ENCODE measurements at places on chromosomes 4 and X. TPM values are rescaled to one million over a fixed set of nuclear protein-coding genes. Genes with fewer than 3 reads are reported as not detected.

DNA sequence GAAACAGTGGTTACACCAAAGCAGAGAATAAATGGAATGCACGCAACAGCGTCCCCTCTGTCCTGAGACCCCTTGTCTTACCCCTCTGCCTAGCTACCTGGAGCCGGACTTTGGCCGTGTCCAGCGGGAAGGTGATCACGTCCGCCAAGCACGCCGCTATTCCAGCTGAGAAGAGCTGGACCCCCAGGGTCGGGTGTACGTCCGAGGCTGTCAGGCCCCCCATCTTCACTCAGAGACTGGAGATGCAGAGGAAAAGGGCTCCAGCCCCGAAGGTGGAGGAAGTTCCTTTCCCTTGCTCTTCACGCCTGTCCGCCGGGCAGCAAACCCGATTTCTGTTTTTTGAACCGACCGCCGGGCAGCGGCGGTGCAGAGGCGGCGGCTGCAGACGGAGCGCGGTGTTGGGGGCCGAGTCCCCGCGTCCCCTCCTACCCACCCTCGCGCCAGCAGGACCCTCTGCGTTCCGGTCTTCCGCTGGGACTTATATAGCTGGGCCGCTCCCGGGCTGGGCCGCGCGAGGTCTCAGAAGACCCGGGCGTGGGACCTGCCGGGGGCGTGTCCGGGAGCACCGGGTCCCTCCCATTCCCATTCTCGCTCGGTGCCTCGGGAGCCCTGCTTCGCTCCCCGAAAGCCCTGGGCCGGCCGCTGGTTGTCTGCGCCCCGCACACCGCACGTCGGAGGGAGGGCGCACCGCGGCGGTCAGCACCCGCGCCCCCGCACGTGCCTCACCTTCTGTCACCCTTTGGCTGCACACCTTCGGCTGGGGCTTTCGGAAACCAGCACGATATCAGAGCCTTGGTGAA is at the start of gene UCP1:
Gene UCP1 (minus strand): TSS at position 455 of the 800 bp plus-strand sequence. CDS start 232 bp downstream, at position 223.
- peak; percentile 37 for DNase-seq

GRCh38 chr4:33543941-33544450 is 2700.3 kb downstream of the ARAP2 start:
- no peak for DNase-seq

GRCh38 chr4:38943343-38943742 is 75.7 kb downstream of the FAM114A1 start:
- DNase-seq, result no peak

- peak; percentile 0 for DNase-seq
These were observed 179.1 kb upstream of the KLHL4 start for GRCh38 chrX:87338510-87338909.

DNA sequence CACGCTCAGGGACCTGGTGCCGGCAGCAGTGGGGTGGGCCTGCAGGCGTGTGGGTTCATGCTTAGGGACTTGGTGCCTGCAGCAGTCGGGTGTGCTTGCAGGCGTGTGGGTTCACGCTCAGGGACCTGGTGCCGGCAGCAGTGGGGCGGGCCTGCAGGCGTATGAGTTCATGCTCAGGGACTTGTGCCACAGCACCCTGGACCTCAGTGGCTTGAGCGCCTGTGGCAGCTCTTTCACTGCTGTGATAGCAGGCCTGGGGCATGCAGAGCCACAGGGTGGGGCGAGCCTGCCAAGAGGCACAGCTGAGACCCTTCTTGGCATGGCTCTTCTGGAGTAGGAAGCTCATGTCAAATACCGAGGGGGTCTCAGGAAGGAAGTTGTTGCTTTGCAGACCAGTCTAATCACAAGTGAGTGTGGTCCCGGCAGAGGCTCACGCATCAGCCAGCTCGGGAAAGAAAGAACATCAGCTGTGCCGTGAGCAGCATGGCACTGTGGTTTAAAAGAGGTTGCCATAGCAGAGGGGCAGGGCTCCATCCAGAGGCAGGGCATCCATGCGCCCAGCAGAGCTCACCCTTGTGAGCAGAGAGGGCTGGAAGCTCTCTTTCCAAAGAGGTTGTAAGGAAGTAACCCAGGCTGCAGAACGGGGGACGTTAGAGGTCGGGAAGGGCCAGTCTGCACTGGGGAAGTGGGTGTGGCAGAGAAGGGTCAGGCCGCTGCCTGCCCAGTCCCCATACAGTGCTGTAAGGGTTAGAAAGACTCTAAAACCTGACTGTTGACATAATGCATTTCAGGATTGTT is 21.1 kb downstream of the PIGG start:
- DNase-seq, result no peak

The HPGDS gene
- not detected for total RNA-seq

DNA sequence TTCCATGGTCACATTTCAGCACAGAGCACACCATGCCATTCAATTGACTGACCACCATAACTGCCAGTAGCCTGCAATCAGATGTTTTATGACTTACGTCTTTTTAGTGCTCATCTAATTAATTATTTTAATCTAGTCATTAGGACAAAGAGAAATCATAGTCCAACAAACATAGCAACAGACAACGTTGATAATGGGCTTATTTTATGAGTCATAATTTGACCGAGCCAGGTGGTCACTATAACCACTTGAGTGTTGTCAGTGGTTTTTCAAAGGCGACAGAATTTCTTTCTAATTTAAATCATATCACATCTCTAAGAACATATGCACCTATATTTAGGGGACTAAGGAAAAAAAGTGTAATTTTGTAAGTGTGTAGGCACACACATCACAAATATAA is 1.9 kb downstream of the SEC24D start:
- no peak for DNase-seq

DNA sequence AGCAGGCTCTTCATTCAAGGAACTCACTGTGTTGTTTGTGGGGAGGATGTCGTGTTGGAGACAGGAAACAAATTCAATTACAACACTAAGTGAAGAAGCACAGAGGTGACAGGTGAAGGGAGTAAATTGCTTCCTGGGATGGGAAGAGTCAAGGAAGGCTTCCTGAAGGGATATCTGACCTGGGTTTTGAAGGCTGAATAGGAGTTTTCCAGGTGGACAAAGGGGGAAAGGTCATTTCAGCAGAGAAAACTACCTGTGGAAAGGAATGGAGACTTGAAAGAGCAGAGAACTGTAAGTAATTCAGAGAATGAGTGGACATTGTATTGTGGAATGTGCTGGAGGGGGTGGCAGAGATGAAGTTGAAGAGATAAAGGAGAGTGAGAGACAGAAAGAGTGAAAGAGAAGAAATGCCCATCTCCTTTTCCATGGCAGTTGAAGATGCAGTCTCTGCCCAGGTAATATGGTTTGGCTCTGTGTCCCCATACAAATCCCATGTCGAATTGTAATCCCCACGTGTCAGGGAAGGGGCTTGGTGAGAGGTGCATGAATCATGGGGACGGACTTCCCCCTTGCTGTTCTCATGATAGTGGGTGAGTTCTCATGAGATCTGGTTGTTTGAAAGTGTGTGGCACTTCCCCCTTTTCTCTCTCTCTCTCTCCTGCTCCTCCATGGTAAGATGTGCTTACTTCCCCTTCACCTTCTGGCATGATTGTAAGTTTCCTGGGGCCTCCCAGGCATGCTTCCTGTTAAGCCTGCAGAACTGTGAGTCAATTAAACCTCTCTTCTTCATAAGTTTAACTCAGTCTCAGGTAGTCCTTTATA is 205.7 kb upstream of the BCOR start:
- no peak for DNase-seq

DNA sequence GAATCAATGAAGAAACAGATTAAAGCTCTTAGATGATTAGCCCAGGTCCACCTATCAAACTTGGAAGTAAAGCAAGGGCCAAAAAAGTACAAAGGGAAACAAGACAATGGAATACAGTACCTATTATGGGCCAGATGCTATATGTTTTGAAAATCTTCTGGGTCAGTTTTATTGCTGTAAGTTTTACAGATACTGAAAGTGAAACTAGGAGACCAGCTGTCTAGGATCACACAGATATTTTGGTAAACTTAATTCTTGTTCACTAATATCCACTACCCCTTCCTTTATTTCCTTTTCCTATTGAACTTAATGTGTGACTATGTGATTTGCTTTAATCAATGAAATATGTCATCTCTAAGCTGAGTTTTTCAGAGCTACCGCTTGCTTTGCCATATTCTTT is 505.4 kb upstream of the PITX2 start:
- DNase-seq, result peak; percentile 14
